ENCODE measurements at places on chromosomes 5 and 9. TPM values are rescaled to one million over a fixed set of nuclear protein-coding genes. Genes with fewer than 3 reads are reported as not detected.

DNA sequence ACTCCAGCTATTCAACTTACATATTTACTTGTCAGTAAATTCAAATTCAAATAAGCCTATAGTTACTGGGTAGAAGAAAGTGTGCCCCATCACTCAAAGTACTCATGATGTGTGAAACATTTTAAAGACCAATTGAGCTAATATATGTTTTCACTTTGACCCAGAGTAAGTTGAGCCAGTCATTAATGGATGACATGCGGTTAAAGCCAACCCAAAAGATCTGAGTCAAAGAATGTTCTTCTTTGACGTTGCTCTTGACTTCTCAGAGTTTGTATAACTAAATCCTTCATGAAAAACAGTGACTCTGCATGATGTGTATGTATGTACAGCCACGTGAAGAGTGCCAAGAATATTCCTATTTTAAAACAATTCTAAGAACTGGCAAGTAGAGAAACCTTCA lies 237.4 kb downstream of the NR2F1-AS1 start:
- DNase-seq = no peak

DNA sequence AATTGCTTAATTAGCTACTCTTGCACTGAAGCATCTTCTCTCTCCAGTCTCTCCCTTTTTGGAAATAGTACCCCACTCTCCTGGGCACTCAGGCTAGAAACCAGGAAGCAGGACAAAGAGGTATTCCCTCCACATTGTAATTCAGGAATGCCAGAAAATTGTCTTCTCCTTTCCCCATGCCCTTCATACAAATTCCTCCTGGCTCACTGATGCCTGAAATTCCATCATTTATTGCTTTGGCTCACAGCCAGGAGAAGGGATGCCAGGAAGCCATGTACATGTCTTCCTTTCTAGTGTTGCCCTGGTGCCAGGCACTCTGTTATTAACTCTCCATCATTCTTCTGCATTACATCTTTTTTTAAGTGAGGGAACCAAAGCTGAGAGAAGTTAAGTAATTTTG lies 716.5 kb upstream of the C9orf72 start:
- peak; percentile 44 for DNase-seq

- no peak for DNase-seq
Measured at GRCh38 chr9:122186301-122186700, 26.6 kb downstream of the MORN5 start.

DNA sequence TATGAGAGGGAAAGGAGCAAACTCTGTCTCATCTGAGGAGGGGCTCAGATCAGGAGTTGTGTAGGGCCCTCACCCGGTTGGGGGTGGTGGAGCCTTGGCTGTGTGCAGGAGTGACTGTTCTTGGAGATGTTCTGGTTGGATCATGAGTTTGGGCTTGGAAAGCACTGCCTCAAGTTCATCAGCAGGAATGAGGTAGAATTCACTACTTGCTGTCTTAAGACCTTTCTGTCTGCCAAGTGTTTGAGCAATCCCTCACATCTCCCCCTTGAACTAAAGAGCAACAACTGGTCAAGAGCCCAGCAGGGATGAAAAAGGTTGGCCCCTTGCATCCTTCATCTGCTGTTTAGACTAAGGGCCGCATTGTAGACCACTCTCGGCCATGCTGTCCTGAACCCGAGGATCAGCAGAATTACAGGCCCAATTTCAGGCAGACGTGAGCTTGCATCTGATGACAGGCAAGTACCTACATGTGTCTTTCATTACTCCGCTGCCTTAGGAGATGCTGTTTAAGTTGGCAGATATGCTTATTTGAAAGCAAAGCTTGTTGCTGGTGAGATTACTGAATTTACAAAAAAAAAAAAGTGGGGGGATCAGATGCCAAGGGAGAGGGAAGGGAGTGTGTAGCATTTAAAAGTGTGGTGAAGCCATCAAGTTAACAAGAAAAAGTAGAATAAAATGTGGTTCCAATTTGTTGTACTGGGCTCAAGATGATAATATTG lies 36.4 kb downstream of the PIK3R1 start:
- DNase-seq = no peak

DNA sequence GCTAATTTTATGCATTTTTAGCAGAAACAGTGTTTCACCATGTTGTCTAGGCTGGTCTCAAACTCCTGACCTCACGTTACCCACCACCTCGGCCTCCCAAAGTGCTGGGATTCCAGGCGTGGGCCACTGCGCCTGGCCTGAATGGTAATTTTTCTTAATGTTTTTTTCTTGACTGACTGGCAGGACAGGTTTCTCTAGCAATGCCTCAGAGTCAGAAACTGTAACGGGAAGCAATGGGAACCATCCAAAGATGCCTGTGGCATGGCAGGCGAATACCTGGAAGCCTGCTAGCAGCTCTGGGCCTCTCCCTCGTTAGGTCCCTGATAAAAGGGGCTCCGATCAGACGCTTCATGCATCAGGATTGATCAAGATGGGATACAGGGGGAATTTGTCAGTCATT lies 639.2 kb downstream of the NR2F1-AS1 start:
- no peak for DNase-seq

GRCh38 chr9:136516191-136516654 lies 29.6 kb downstream of the NOTCH1 start:
- no peak for DNase-seq

GRCh38 chr5:1105350-1106265 lies 6.3 kb downstream of the SLC12A7 start:
- peak; percentile 62 for DNase-seq

DNA sequence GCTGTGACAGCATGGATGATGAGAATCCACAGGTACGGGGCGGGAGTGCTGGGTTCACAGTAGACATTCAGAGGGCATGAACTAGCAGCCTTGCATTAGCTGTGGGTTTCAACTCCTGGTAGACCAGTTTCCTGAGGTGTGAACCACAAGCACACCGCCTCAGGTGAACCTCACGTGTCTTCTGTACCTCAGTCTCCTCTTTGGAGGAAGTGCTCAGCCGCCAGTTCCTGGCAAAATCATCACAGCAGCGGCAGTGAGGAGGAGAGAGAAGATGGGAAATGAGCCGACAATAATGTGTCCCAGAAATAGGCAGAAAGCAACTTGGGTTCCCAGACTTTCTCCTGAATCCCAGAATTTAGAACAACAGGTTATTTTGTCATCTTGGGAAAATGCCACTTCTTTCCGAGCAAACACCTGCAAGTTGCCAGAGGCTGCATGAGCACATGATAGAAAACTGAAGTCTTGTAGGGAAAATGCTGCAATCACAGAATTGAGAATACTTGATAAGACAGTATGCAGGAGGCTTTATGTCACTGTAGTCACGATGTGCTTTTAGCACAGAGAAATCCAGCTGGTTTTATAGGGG lies 258.5 kb downstream of the AOPEP start:
- no peak for DNase-seq

DNA sequence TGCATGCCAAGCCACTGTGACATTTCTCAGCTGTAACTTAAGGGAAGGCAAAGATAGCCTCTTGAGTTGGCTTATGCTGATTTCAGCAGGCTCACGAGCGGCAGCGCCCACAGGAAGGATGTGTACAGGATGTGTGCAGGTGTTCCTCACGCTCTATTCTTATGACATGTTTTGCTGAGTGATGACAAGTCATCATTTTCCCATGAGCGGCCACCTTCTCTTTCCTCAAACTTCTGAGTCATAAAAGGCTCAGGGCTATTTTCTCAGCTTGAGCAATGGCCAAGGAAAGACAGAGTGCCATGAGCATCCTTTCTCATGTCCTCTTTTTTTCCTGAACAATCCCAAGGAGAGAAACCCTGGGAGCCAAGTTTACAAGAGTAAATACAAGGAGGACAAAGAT lies 365.9 kb downstream of the PLK2 start:
- peak; percentile 44 for DNase-seq

- DNase-seq = no peak
Measured at GRCh38 chr9:130180516-130180915, 8.3 kb downstream of the NCS1 start.

DNA sequence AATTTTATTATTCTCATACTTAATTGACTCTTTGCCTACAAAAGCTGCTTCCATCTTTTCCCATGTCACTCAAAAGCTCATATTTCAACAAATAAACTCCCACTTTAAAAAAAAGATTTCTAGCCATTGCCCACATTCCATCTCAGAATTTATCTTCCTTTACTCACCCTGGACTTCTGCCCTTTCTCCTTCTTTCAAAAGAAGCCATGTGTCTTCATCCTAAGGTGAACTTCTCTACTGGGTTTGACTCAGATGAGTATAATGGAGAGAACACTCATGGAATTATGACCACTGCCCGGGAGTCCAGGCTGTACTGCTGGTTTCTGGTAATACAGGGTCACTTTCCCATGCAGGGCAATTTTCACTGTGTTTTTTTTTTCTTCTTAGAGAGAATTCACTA lies 548.5 kb upstream of the ZNF462 start:
- no peak for DNase-seq

DNA sequence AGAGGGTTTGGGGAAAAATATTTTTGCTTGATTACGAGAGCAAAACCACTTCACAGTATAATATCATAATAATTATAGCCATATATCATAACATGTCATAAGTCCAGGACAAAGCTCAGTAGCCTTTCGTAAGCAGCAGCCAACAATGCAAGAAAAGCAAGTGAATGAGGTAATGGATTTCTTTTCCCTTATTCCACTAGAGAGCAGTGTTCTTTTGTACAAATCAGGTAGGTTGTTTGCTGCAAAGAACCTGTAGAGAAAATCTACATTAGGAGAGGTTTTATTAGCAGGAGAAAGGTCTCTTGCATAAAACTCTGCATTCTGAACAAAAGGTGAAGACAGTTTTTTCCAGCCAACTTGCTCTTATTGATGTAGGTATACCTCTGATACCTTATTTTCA lies 1033.4 kb downstream of the TLE4 start:
- peak; percentile 16 for DNase-seq

DNA sequence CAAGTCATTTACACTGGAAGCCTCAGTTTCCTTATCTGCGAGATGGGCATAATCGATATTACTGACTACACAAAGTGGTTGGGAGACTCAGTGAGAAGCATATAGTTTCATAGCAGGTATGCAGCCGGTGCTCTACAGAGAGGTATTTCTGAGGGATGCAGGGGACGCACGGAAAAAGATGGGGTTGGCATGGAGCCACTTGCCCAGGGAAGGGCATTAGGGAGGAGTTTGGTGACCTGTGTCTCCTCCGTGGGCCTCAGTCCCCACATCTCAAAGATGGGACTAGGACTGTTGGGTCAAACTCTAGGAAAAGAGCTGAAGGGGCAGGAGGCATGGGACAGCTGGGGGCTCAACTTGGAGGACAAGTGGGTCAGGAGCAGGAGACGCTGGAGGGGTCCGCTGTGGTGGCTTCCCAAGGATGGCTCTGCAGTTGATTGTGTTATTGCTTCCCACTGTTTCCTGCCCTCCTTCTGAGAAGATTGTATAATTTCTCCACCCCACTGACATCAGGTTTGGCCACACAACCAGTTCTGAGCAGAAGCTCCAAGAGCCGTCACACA lies 158.6 kb upstream of the ALDH1B1 start:
- DNase-seq = no peak

DNA sequence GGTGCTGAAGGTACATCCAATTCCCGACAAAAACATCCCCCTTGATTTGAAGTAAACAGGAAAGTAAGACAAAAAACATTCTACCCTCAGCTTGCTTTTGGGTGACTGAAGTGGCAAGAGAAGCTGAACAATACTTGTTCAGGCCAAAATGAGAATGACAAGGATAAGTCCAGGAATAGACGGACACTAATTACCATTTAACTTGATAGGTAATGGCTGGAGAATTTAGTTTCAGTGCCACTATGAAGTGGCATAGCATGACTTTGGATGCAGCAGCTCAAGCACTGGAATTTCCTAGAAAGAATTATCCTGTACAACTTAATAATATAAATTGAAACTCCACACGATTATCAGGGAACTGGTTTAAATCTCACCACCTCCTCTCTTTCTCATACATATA lies 49.7 kb downstream of the HOMER1 start:
- DNase-seq = no peak

DNA sequence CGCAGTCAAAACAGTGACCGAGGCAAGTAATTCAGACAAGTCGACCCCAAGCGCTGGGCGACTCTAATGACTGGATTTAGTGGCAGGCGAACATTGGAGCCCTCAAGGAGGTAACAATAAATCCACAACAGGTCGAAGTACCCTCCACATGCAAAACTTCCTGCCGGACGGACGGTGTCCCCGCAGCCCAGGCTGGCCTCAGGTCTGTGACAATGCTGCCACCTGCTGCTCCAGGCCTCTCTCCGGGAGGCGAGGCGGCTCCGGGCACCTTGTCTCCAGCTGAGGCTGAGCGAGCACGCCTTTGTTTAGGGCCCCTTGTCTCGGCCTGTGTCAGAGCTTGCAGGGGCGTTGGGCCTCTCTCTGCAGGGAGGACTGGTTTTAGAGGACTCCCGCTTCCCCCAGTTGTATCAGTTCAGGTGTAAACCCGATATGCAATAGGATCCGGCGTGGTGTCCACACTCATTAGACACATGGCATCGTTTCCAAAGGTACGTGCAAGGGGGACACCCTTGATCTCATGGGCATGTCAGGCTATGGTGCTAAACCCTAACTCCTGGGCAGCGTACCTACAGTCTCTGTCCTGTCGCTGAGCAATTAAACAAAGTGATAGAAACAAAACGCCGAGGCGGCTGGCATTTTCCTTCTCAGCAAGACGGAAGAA lies 628.0 kb upstream of the ADAMTS16 start:
- peak; percentile 59 for DNase-seq

- no peak for DNase-seq
Measured at GRCh38 chr5:159096243-159096923, 3.3 kb downstream of the EBF1 start.

DNA sequence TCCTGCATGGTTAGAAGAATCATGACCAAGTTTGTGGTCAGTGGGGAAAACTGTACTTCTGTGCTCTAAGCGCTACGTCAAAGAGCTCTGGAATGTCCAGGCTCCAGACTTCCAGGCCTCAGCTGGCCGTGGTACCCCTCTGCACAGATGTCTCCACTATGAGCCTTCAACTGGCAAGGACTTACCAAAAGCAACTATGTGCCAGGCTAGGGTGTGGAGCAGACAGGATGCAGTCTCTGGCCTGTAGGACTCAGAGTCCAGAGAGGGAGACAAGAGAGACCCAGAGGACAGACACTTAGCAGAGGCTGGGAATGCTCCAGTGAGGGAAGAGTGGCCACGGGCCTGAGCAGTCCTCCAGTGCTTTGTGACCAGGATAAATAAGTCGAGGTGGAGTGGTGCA lies 31.0 kb upstream of the TCF7 start:
- no peak for DNase-seq

DNA sequence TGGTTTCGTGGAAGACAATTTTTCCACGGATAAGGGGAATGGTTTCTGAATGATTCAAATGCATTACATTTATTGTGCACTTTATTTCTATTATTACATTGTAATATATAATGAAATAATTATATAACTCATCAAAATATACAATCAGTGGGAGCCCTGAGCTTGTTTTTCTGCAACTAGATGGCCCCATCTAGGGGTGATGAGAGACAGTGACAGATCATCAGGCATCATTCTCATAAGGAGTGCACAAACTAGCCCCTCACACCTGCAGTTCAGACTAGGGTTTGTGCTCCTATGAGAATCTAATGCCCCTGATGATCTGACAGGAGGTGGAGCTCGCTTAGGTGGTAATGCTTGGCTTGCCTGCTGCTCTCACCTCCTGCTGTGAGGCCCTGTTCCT lies 6.4 kb downstream of the ISCA1 start:
- no peak for DNase-seq

GRCh38 chr9:76191493-76191892 lies 202.7 kb downstream of the RFK start:
- DNase-seq = no peak

Gene TRIM7
- total RNA-seq = 56.2 TPM

Gene DMGDH
- 9.6 TPM for total RNA-seq

Gene SLC6A7
- not detected for total RNA-seq

Gene PROB1
- not detected for total RNA-seq

Gene ADCY2
- total RNA-seq = not detected

Gene SLC1A1
- 41.6 TPM for total RNA-seq

Gene PCDHGB5
- not detected for total RNA-seq

Gene GOLM1
- total RNA-seq = 44.4 TPM

Gene TLE1
- total RNA-seq = 40.6 TPM

Gene STPG3
- total RNA-seq = not detected

Gene CFAP157
- total RNA-seq = not detected
